ENCODE measurements at places on chromosomes 3 and 15.

- no peak for DNase-seq
Measured at GRCh38 chr3:171351676-171352075, 108.5 kb downstream of the TNIK start.

GRCh38 chr3:124059580-124059979, 67.7 kb upstream of the ROPN1 start:
- DNase-seq = no peak

DNA sequence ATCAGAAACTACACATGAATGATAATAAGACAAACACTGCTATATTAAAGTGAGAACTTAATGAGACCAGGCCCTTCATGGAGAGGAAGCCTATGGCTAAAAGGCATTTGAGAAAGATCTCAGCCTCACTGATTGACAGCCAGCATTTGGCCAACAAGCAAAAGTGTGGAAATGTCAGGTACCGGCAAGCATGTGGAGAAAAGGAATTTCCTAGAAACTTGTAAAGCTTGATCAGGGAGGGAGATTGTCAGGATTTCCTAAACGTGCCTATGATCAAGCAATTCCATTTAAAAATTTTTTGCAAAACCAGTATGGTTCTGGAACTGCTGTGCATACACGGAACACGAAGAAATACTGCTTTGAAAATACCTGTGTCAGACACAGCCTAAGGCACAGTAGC, 220.3 kb upstream of the ATP10A start:
- DNase-seq = no peak

DNA sequence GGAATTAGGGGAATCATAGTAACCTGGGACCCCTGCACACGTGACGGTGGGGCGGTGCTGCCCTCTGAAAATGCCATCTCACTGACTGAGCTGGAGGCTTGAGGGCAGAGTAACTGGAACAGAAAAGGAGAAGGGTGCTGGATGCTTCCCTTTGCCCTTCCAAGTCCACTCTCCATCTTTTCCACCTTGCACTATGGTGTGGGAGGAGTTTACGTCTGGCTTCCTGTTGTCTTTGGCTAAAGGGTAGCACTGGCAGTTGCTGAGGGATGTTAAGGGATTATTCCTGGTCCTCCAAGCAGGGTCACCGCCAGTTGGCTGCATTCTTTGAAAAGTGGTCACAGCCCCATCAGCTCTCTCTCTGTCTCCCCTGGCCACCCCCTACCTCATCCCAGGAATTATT, 129.4 kb upstream of the SNTN start:
- DNase-seq = no peak

DNA sequence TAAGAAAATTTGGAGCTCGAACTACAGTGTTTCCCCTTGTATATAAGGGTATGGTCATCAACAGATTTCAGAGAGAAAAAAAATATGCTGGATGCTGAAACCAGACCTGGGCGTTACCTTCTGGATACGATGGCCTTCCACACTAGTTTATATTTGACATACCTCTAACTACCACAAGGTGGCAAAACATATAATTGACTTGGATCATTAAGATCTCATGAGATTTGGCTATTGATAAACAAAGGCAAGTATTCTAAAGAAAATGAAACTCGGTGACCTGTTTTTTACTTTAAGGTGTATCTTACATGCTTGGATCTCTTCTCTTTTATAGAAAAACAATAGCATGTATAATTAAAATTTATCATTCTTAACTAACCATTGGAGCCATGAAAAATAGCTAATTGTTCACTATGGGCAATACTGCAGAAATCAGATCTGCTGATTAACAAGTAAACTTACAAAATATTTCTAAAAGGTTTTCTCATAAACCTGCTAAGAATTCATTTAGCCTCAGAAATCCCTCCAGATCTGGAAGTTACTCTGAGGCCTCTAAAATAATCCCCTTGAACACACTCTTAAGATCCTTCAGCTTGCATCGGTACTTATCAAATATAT, 300.6 kb upstream of the KCNH8 start:
- no peak for DNase-seq

DNA sequence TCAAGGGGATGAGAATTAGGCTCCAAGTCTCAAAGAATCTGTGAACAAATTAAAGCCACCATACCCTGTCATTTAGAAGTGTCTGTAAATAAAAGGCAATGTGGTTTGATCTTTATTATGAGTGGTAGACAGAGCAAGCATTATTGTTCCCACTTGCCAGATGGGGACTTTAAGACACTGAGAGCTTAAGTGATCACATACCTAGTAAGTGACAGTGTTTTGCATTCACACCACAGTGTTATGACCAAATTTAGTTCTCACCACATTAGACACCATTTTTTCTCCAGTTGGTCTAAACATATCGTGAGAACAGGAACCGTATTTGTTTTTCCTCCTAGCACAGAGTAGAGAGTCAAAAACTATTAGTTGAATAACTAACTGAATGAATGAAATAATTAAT, 13.2 kb upstream of the ZBED2 start:
- no peak for DNase-seq

DNA sequence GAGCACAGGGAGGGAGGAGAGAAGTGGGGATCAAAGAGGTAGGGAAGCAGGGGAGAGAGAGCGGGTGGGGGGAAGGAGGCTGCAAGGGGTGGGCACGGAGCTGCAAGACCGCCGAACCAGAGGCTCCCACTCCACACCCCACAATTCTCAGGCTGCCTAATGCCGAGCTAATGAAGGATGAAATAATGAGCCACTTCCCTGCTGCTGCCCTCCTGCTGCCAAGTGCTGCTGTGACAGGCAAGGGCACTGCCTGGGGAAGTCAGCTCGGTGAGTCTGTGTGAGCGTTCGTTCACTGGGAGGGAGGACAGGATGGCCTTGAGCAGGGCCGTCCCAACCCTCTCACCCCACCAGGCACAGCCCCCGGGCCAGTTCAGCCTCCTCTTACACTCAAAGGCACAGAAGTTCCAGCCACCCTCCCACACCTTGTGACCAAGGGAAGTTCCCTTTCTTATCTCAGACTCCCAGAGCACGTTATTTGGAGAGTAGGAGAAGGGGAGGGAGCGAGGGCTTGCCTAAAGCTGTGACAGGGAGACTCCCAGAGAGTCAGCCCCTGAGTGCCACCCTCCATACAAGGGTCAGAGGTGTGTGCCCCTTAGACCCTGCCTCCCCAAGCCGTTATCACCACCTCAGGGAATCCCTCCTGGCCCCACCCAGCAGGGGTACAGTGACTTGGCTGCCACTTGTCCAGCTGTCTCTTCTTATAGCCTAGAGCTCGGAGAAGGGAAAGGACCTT, 12.4 kb downstream of the GLYCTK start:
- DNase-seq = no peak

- no peak for DNase-seq
Measured at GRCh38 chr15:73352082-73352481, 16.7 kb downstream of the HCN4 start.

DNA sequence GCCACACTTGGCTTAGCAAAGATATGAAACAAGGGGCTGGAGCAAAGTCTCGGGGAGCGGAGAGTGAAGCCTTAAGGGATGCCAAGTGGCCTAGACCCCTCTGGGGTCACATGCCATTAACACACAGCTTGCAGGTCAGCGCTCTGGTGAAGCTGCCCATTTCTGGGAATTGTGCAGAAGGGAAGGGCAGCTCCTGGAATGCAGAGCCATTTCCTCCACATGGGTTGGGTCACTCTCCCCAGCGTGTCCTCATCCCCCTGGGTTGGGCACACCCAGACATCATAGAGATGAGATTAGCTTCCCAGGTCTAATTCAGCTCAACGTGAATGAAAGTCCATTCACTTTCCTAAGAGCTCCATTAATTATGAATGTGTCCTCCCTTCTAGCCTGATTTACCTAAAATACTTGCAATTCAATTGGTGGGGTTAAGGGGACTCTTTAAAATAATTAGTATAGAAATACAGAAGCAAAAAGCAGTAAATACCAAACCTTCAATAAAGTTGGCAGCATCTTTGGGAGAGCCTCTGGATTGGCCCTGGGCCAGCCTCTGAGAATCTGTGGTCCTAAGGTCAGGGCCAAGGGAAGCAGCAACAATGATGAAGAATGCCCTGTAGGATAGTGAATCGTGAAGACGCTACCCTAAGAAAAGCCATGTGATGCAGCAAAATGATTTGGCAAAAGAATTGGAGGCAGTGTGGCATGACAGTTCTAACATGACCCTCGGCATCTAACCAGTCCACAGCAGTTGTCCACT, 17.8 kb downstream of the MRAS start:
- DNase-seq = no peak

DNA sequence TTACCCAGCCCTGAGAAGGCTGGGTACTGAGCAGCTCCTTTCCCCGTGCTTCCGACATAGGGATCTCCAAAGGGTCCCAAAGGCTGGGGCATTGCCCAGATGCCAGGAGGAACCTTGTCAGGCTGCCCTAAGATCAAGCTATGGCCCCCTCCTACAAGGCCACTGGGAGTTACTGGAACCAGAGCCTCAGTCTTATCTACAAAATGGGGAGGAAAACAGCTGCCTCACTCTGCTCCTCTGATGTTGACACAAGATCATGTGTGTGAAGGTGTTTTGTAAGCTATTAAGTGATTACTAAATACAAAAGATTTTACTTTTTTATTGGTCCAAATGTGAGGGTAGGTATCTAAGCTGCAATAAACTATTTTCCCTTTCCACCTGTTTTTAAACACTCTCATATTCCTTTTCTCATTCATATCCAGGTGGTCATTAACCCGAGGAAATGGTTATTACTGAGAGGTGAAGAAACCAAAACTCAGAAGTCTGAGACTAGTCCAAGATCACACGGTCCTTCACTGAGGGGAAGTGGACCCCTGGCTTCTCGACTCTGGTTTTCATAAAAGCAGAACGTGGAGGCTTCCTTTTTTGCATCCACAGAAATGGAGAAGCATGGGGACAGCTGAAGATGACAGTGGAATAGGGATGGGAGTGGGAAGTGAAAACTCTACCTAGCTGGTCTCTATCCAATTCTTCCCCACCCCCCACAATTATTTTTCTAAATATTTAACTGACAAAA, 1.7 kb downstream of the ARPIN start:
- DNase-seq = no peak

GRCh38 chr3:63228087-63228486, 50.0 kb upstream of the SYNPR start:
- no peak for DNase-seq

DNA sequence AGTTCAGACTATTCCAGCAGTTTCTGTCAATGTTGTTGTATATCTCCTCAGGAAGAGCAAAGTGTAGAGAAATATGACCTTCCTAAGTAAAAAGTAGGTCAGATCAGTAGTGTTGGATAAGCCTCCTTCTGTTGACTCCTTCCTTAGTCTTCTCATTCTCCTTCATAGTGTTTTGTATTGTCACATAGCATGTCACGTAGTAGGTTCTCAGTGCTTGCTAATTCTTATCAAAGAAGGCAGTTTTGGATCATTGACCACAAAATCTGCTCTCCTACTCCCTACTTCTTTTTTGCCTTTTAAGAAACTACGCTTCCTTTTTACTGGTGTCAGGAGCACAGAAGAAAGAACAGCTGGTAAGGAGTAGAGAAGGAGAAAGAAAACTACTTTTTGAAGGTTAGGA, 1.0 kb upstream of the MGA start:
- no peak for DNase-seq

- no peak for DNase-seq
Measured at GRCh38 chr3:24589931-24590880, 95.6 kb upstream of the THRB start.
